ENCODE measurements at places on chromosomes 12 and 14.

DNA sequence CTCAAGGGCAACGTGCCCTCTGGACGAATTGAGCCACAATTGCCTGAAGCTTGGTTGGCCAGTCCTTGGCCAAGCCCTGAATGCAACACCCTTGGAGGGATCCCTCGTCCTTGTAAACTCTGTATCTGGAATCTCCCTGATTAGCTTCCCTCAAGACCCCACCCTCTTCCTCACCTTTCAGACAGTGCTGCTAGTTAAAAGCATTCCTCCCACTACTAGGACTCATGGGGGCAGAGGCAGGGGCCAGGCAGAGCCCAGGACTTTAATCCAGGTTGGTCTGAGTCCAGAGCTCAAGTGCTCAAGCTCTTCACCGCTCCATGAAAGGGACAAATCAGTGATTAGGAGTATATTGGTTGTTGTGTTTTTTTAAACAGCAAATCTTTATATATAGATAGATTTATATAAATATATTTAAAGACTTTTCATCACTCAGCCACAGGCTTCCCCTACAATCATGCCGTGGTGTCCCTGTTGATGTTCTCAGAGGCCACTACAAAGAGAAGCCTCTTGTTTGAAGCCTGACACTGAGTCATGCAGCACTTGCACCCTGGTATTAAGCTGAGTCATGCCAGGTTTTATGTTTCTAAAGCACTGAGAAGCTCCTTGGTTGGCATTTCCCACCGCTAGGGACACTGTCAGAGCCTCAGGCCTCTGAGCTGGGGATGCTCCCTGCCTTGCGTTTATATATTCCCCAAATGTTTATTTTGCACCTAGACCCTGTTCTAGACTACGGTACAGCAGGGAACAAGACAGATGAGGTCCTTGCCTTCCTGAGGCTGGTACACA, 53.8 kb upstream of the GSC start:
- no peak for DNase-seq

DNA sequence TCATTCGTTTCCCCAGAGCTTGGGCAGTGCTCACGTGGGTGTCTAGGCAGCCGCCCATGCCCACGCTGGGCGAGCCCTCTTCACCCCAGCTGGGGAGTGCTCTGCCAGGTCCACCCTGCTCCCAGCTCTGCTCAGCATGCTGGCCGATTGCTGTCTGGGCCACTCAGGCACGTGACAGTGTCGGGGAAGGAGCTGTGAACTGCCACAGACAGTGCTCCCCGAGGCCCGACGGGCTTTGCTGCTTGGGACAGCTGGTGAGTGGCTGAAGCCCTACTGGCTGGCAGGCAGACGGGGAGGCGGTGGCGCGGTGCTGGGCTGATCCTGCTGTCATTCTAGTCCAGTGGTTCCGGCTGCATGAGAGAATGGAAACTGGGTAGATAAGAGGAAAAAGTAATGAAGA, 15.8 kb downstream of the NOC4L start:
- DNase-seq: peak; percentile 68

GRCh38 chr12:94679554-94680195, 29.3 kb upstream of the TMCC3 start:
- DNase-seq: no peak

- no peak for DNase-seq
Measured at GRCh38 chr12:72207079-72207478, 65.1 kb upstream of the TRHDE start.

DNA sequence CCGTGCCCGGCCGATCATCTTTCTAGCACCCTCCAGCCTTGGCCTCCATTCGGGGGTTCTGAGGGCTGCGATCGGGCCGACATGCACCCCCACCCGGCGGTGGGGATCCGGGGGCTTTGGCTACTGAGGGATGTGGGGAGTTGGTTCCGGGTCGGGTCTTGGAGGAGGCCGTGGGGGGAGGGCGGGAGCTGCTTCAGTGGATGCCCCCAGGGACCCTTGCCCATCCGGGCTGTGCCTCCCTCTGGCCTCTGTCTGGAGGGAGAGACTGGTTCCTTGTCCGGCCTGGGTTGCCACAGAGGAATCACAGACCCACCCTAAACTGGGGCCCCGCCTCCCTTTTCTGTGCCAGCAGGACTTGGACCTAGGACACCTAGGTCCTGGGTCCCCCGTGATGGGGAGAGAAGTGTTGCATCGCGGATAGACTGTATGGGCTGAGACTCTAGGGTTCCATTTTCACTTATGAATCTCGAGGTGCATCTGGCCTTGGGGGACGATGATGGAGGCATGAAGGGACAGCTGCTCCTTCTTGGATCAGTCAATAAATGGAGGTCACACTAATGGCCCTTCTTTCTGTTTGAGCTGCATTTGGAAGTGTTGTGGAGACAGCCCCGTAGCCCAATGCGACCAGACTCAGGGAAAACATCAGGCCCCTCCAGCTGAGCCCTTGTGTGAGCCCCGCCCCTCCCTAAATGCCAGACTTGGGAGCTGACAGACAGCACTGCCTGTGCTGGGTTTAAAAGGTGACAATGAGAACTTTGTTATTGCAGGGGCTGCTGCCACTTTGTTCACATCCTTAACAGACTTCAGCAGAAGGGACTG, 577 bp downstream of the DTX3 start:
- no peak for DNase-seq

DNA sequence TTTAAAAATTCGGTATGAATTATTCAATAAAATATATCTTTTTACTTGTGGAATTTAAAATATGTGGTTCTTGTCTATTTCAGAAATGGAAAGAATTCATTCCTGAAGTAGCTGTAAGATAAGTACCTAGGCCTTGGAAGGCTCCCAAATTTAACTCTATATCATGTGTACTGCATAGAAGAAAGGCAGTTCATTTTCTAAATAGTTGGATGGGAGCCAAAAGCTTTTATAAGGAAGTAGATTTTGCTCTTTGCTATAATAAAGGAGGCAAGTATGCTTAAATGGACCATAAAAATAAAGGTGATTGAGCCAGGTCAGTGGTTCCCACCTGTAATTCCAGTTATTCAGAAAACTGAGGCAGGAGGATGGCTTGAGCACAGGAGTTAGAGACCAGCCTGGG, 187.5 kb downstream of the ATXN7L3B start:
- DNase-seq: no peak

DNA sequence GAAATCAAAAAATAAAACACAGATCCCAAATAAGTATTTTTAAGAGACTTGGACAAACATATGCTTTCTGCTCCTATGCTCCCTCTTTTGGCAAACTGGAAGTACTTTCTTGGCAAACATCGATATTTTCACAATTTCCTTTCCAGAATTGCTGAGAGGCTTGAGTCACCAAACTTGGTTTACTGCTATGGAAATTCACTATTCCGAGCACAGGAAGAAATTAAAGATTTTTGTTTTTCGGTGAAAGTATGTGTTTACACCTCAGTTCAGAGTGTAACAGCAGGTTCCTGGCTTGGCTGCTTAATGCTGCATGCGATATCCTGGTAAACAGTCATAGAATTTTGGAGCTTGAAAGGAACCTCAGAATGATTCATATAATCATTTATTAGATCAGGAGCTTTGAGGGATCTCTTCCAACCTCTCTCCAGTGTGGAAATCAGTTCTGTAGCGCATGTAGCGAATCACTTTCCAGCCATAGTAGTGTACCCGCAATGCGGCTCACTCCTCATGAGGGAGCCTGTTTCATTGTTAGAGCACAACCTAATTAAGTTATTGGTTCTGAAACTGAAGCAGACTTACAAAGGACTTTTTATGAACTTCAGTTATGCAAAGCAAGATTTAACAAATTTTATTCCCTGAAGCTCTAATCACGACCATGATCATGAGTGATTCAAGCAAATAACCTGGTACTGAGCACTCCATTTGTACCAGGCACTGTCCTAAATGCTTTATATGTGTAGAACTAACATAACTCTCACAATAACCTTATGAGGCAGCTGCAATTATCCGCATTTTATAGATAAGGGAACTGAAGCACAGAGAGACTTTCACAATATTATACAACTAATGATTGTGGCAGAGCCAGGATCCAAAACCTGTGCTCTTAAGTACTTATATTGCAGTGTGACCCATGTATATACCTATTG, 56.4 kb upstream of the ATP2A2 start:
- no peak for DNase-seq

GRCh38 chr12:116919247-116919661, 8.5 kb downstream of the FBXW8 start:
- no peak for DNase-seq

DNA sequence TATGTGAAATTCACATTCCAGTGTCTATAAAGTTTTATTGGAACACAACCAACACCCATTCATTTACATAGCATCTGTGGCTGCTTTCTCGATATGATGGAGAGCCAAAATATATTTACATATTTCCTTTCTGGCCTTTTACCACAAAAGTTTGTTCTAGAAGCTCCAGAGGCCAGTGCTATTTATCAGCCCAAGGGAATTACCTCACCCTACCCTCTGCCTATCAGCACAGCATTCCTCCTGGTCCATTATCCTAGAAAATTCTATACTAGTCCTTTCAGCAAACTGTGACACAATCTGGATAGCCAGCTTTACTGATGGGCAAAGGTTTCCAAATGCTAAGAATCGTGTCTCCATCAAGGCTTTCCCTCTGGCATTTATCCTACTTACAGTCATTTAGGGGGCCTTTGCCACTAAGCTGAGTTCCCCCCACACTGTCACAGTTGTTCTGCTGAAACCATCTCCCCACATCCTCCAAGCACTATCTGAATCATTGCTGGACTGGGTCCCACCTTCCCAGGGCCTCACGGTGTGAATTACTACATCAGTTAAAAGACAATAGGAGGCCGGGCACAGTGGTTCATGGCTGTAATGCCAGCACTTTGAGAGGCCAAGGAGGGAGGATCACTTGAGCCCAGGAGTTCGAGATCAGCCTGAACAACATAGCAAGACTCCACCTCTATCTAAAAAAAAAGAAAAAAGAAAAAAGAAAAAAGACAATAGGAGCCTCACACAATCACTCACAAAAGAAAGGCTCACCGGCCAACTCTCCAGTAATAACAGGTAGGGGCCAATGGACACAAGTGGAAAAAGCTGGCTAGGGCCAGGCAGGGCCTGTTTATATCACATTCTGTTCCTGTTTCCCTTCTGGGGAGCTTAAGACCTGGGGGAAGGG, 12.1 kb downstream of the SYNE3 start:
- DNase-seq: peak; percentile 16

GRCh38 chr12:66398931-66399910, 96.9 kb downstream of the HELB start:
- DNase-seq: no peak

DNA sequence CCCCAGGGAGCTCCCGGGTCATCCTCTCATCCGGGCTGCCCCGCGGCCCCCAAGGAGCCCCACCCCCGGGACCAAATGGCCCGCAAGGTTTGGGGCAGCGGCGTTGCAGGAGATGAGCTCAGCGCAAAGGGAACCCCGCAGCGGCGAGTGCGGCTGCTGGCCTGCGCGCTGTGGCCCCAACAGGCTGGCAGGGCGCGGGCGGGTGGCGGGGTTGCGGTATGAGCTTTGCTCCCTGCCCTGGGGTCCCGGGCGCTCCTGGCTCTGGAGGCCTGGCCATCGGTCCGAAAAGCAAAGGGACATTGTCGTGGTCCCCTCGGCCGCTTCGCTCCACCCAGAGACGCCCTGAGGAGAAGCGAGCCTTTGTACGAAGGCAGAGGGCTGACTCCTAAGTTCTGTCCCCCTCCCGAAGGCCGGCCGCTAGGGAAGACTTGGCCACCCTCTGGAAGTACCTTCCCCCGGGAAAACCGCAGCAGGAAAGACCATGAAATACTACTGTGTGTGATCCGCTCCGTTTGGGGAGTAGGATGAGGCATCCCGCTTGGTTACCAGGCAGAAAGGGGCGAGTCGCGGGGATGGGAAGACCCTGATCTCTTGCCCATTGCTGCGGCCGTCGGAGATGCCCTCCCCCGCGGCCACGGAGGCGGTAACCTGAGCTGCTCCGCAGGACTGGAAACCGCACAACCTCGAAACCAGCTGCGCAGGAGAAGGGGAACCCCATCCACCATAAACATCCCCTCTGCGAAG, 620 bp upstream of the NID2 start:
- peak; percentile 74 for DNase-seq

GRCh38 chr14:54133896-54134295, 177.3 kb upstream of the BMP4 start:
- DNase-seq: no peak

DNA sequence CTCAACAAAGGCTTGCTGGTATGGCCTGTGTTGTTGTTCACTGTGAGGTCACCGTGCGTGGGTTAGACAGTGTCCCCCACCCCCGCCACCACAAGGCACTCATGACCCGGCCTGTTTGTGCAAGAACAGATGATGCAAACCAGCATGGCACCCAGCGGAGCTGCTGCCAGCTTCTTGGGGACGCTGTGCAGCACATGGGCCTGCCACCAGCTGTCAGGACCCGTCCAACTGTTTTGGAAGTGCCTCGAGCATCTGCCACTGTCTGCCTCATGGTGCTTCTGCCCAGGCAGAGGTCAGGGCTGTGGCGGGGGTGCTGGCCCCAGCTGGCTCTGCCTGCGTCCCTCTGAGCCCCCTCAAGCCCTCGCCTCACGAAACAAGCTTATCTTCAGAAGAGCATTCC, 1.5 kb downstream of the ASB2 start:
- DNase-seq: no peak

GRCh38 chr14:89493406-89493805, 76.4 kb upstream of the FOXN3 start:
- no peak for DNase-seq

- no peak for DNase-seq
Measured at GRCh38 chr12:123238961-123239360, 5.7 kb downstream of the MTRFR start.

- no peak for DNase-seq
Measured at GRCh38 chr14:92928258-92928629, 5.3 kb downstream of the CHGA start.

GRCh38 chr12:107558816-107559382, 126.7 kb upstream of the PWP1 start:
- DNase-seq: no peak

GRCh38 chr12:109393437-109394345, 46.0 kb downstream of the MYO1H start:
- DNase-seq: no peak

GRCh38 chr12:18595412-18595811, 142.4 kb downstream of the PLCZ1 start:
- DNase-seq: no peak

DNA sequence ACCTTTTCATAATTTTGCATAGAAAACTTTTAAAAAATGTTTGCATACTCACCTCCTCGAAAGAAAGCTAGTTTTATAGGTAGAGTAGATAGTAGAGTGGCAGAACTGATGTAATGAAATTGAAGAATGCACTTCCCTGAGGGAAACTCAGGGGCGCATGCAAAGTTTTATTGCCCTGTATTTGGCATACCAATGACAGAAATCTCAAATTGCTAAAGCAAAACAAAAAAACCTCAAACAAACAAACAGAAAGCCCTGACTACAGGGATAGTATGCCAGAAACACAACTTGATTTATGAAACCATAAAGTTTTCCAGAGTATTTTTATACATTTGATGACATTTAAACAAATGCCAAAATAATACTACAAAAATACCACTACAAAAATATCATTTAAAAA, 1.8 kb downstream of the RASSF9 start:
- no peak for DNase-seq
